Fibroblast of the aortic adventitia (primary cell): ENCODE measurements at places on chromosomes 1 and 21. TPM values are rescaled to one million over a fixed set of nuclear protein-coding genes. Genes with fewer than 3 reads are reported as not detected.
A peak's percentile ranks its signal among the peaks of the same experiment; 100 is the strongest.

The ESPN gene
- not detected in 2 replicates for total RNA-seq

The TCEA3 gene
- 22.8 and 44.9 TPM in 2 replicates for total RNA-seq

The GJA9 gene
- total RNA-seq = 0.09 TPM in 1 of 2 replicates, not detected in the other

The IGSF3 gene
- 0.27 TPM in 1 of 2 replicates, not detected in the other for total RNA-seq

The GPR153 gene
- total RNA-seq = 9.9 and 10.9 TPM in 2 replicates

The RNU1-1 gene
- under 0.01 and 2,882 TPM in 2 replicates for total RNA-seq

DNA sequence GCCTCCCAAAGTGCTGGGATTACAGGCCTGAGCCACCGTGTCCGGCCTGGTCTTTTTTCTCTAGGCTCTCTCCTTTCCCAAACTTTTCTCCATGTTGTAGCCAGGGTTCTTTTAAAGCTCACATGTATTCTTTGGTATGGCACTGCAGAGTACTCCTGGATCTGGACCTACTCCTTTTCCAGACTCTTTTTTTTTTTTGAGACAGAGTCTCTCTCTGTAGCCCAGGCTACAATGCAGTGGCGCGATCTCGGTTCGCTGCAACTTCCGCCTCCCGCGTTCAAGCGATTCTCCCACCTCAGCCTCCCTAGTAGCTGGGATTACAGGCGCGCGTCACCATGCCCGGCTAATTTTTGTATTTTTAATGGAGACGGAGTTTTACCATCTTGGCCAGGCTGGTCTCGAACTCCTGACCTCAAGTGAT is 602 bp upstream of the MED18 start:
- no peak for DNase-seq

DNA sequence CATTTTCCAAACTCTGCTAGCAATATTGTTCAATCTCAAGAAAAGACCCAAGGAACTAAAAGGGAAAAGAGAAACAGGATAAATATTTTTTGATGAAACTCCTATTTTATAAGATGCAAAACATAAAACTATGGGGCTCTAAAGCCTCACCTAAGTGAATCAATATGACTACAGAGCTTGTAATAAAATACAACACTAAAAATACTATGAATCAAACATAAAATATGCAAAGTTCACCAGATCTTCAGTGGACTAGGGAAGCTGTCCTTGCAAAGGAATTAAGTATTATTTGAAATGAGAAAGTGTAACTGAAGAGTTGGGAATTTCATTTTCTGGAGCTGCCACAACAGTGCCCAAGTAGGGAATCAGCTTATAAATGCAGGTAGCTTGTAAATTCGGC is 124.5 kb downstream of the CRB1 start:
- no peak for DNase-seq

DNA sequence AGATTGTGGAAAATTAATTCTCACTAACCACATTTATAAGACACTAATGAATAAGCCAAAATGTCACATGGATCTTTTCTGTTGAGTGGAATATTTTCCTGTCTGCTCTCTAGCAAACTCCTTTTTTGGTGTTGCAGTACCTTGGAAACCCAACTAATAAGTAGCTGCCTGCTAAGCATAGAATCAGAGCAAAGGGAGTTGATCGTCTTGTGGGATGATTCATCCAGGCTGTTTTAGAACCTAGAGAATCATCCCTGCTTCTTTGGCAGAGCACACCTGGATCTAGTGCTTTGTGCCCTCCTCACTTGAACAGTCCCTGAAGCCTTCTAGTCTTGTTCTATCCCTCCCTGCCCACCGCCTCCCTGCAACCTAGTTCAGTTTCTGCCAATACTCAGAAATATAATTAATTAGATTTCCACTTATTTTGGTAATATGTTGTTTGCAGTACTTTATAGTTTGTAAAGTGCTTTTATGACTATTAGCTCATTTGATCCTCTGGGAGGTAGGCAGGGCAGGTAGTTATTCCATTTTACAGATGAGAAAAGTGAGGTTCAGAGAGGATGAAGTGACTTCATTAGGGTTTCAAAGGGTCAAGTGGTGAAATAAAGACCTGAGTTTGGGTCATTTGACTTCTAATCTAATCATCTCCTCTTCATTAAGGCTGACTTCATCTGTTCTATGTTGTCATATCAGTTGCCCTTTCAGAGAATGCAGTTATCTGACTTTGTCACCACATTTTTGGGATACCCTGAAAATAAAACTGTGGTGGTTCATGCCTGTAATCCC is 2.5 kb downstream of the AGO4 start:
- peak; percentile 37 for DNase-seq

DNA sequence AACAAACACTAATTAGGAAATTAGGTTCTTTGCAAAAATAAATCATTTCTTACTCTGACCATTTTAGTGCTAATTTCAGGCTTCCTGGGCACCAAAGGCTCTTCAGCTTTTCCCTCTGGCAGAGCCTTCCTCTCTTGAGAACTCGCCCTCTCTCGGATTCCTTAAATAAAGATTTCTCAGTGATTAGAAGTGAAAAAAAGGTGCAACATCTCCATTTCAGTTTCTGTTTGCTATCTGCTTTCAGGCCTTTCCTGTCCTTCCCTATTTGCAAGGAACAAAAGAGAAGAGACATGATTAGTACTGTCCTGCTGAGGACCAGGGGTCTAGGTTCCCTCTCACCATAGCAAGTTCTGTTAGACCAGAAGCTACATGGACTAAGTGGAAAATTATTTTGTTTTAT is 27.8 kb upstream of the CACYBP start:
- no peak for DNase-seq

- peak; percentile 79 for DNase-seq
Observed at GRCh38 chr1:152185544-152186391, 26.7 kb upstream of the RPTN start.

DNA sequence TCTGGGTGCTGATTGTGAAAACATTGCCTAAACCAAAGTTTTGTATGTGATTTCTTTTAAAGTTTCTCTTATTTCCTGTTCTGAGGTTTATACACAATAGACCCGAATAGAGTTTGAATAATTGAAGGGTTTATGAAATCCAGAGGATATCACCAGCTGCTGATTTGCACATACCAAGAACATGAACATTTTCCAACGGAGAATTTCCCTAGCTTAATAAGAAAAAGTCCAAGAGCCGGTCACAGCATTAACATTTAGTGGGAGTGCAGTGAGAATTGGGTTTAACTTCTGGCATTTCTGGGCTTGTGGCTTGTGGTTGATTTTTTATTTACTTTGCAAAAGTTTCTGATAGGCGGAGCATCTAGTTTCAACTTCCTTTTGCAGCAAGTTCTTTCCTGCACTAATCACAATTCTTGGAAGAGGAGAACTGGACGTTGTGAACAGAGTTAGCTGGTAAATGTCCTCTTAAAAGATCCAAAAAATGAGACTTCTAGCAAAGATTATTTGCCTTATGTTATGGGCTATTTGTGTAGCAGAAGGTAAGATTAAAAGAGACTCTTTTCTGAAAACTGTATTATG is at the start of gene CFH:
Gene CFH, plus strand, starts transcription at position 407 of the 579 bp plus-strand sequence. Its CDS starts 75 bp downstream, at position 482.
- DNase-seq = peak; percentile 94

DNA sequence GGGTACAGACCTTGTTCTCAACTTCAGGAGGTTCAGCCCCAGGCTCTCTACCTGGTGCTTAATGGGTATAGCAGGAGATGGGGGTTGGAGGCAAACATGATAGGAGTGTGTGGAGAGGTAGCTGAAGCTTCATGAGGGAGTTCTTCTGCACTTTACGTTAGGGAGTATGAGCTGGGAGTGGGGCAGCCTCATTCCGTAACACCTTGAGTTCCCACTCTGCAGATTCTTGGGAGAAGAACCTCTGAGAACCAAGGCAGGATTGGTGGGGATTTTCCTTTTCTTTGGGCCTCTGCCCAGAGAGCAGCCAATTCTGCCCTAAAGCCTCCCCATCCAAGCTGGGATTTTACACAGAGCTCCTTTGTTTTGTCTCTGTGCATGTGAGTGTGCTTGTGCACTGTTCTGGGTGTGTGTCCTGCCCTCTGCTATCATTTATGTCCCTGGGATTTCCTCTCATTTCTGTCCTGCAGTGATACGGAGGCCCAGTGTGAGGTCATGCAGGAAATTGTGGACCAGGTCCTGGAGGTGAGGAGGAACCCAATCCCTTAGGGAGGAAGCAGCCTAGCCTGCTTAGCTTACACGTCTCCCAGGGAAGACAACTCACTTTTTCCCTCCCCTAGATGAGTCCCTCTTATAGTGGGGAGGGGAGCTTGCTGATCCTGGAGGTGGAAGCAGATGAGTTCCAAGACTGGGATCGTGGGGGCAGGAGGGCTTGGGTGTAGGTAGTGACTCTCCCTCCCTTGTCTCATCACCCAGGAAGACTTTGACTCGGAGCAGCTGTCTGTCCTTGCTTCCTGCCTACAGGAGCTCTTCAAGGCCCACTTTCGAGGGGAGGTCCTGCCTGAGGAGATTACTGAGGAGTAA is 11.6 kb upstream of the SLC27A3 start:
- no peak for DNase-seq

DNA sequence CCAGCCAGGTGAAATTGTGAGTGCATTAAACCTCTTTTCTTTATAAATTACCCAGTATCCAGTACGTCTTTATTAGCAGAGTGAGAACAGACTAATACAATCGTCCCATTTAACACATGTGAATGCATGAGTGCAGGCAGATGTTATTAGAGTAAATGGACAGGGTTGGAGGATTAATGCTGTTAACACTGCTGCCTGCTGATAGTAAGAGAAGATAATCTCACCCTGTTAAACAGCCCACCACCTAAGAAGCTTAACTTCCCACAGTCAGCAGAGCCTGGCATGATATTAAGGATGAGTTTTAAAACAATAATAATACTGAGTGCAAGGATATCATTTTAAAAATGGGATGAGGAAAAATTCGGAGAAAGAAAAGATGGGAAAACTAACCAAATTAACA is 181.4 kb upstream of the LHX8 start:
- DNase-seq = no peak

- DNase-seq = no peak
Observed at GRCh38 chr1:67588178-67588855, 96.7 kb upstream of the GADD45A start.

DNA sequence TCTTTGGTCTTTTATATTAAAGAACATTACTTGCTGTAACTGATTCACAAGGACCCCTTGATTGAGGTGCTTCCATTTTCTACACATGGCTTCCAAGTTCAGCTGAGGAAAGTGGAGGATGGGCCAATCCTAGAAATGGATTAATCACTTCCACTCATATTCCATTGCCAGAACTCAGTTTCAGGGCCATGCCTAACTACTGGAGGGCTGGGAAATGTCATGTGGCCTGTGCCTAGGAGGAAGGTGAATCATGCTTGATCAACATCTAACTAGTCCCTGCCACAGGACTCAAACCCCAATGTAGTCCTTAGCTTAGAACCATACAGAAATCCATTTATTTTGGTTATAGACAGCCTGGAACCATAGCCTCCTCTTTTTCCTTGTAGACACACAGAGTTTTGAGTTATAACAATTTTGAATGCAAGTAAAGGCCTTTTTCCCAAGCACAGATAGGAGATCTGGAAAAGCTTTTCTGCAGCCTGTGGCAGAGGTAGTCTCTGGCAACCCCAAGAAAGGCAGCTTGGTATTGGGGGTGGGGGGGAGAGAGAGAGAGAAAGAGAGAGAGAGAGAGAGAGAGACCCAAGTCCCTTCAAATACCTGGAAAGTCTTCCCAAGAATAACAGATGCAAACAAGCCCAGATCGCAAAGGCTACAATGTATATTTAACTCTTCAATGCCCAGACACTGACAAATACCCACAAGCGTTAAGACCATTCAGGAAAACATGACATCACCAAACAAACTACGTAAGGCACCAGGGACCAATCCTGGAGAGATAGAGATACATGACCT is 12.5 kb downstream of the MAST2 start:
- peak; percentile 51 for DNase-seq

DNA sequence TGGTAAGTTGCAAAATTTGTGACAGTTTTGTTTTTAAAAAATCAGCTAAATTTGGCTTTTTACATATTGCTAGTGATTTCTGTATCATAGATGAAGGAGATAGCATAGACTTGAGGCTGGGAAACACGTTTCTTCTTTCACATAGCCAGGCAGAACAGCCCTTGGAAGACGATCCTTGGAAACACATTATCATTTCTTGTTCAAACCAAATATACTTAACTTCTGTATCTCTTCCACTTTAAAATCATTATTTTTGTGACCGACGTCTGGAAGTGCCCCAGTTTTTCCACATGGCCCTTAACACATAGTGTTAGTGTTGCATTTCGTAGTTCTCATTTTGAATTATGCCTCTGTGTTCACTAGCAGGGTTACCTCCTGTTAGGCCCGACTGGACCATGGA is 193.5 kb downstream of the SDCCAG8 start:
- no peak for DNase-seq

GRCh38 chr1:212762839-212763238 is 28.7 kb downstream of the NSL1 start:
- DNase-seq = no peak

- peak; percentile 27 for DNase-seq
Observed at GRCh38 chr1:61951731-61952580, 209.7 kb downstream of the PATJ start.
